Suprapubic skin (tissue), 4 donors: ENCODE measurements at places on chromosomes 6 and 20.

- DNase-seq, result no peak
Measured at GRCh38 chr6:118581489-118581959, 33.4 kb downstream of the PLN start.

DNA sequence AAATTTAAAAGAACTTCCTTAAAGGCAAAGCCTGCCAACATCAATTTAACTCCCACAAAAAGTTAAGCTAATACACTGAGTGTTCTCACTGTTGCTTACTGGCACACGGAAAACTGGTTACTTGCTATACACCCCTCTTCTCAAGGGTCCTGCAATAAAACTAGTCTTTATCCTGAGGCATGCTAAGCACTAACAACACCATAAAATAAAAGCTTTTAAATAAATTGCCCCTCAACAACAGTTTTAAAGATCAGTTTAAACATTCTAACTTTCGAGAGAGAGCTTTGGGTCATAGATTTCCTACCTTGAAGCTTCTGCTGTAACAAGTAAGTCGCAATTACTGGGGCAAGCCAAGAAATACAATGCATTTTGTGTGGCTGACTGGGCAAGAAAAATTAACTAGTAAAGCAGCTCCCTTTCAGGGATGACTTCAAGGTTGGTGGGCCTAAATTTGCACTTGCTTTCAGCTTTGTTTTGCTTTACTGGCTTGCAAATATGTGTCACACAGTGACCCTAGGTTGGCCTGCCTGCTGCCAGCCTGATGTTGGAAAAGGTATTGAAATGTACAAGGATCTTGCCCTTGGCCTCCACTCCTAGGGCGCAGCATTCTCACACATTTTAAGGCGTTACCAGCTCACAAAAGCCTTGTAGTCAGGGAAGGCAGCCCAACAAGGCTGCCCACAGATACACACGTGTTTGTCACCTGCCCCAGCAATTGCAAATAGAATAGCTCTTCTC is 4.0 kb upstream of the HEY2 start:
- DNase-seq, result no peak

DNA sequence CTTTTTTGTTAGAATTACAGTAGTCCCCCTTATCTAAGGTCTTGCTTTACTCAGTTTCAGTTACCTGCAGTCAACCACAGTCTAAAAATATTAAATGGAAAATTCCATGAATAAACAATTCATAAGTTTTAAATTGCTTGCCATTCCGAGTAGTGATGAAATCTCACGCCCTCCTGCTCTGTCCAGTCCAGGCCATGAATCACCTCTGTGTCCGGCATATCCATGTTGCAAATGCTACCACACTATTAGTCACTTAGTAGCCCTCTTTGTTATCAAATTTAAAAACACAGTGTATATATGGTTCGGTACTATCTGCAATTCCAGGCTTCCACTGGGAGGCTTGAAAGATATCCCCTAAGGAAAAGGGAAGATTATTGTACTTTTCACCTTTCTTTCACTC is 164.6 kb upstream of the FAM83B start:
- no peak for DNase-seq

DNA sequence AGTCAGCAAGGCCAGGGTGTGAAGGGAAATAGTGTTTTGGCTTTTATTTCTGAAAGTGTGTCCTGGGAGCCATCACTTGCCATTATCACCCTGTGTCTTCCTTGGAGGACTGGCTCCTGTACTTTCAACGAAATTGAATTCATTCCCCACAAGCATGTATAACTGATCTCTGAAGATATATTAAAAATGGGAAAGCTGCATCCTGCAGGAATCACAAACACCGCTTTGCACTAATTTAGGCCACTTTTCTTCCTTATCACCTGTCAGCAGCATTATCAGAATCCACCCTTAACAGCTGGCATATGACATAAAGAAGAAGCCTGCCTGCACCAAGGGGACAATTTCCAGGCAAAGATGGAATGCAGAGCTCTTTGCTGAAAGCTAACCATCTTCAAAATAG is 56.2 kb downstream of the LAMP5 start:
- DNase-seq, result no peak

GRCh38 chr6:147793871-147794643 is 285.6 kb downstream of the SAMD5 start:
- no peak for DNase-seq
